ENCODE measurements at places on chromosomes 3 and 15. TPM values are rescaled to one million over a fixed set of nuclear protein-coding genes. Genes with fewer than 3 reads are reported as not detected.

TMEM212 gene
- total RNA-seq, result not detected

FOXL2NB gene
- 0.78 TPM for total RNA-seq

SLC28A1 gene
- not detected for total RNA-seq

PKM gene
- 1,181 TPM for total RNA-seq

CHST2 gene
- 29.3 TPM for total RNA-seq

MUC20 gene
- 0.10 TPM for total RNA-seq

GABRB3 gene
- total RNA-seq, result 0.05 TPM

AQR gene
- 29.2 TPM for total RNA-seq

RTP1 gene
- not detected for total RNA-seq

PLIN1 gene
- total RNA-seq, result not detected

GOLGA6B gene
- not detected for total RNA-seq

ALCAM gene
- 50.8 TPM for total RNA-seq

ZPLD1 gene
- total RNA-seq, result 0.10 TPM

Measured in glomerular endothelial cell (primary cell).